ENCODE measurements at places on chromosomes 1 and 21.

DNA sequence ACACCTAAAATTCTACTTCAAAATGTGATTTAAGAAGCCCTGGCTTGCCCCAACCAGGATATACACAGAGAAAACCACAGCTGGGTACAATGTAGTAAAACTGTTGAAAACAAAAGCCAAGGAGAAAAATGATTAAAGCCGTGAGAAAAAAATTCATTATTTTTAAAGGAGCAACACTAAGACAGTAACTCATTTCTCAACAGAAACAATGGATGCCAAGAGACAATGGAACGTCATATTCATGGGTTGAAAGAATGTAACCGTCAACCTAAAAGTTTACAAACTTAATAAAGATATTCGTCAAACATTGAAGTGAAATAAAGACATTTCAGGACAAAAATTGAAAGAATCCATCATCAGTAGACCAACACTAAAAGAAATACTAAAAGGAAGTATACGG is 340.9 kb downstream of the KIF26B start:
- no peak for DNase-seq

- no peak for DNase-seq
Measured at GRCh38 chr21:31107871-31108270, 69.6 kb upstream of the KRTAP19-8 start.

DNA sequence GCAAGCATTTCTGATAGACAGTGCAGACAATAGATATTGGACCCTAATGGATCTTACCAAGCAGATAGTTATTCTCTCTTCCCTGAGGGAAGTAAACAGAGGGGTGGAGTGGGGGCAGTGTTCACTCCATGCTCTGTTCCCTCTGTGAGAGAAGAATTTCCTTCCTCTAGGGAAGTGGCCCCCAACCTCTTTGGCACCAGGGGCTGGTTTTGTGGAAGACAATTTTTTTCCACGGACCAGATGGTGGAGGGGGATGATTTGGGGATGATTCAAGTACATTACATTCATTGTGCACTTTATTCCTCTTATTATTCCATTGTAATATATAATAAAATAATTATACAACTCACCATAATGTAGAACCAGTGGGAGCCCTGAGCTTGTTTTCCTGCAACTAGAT is 459.9 kb downstream of the ADGRL2 start:
- DNase-seq = no peak

GRCh38 chr1:227299688-227300087 is 18.6 kb downstream of the CDC42BPA start:
- DNase-seq = no peak

GRCh38 chr1:40199126-40199525 is 37.9 kb downstream of the RLF start:
- no peak for DNase-seq

GRCh38 chr1:234619071-234619480 is 9.1 kb upstream of the IRF2BP2 start:
- DNase-seq = no peak

GRCh38 chr1:84884671-84885389 is 8.2 kb downstream of the LPAR3 start:
- DNase-seq = no peak

DNA sequence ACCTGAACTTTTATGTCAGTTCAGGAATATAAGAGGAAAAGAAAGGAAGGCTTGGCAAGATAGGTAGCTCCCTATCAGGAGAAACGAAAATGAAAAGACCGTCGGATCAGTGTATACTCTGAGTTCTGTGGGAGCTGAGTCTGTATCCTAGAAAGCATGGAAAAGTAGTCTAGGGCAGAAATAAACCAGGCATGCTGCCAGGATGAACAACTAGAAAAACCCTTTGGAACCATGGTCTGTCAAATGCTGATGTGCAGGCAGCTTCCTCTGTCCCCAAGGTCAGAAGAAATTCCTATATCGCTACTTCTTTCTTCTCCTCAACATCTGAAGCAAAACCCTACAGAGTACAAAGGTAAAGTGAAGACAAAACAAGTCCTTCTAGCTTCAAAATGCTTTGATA is 268.8 kb downstream of the ST6GALNAC3 start:
- no peak for DNase-seq

DNA sequence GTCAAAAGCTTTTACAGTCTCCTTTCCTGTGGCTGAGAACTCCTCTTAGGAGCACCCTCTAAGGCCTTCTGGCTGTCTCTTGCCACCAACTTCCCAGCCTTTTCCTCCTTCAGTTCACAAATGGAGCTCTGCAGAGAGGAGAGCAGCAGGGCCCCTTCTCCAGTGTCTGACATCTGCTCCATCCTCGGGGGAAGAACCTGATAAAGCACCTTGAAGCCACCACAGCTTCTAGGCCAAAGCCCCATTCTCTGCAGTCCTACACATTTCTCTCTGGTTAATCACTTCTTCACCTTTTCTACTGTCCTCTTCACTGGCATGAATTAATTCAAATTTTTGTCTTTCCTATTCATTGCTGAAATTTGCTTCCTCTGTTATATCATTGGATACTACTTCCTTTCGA is 378.1 kb upstream of the POU3F1 start:
- DNase-seq = no peak

- DNase-seq = no peak
Measured at GRCh38 chr1:169105087-169105433, 1.4 kb upstream of the ATP1B1 start.

DNA sequence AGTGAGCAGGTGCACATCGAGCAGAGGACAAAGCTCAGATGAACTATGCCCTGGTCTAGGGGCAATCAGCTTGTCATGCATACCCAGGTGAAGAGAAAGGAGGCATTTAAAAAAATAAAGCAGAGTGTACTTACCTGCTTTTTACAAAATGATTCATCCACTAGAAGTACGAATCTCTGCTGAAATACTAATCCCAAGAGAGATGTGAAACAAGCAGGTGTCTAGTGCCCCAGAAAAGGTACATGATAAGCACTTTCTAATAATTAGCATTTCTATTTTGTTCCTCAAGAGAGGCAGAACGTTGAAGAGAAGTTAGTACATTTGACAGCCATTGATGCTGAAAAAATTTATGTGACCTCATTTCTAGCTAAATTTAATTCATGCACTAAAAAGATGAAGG is 31.1 kb downstream of the CHODL start:
- DNase-seq = no peak

GRCh38 chr1:1569341-1569740 is 5.3 kb downstream of the SSU72 start:
- DNase-seq = no peak

GRCh38 chr1:215143497-215143896 is 61.0 kb downstream of the KCNK2 start:
- no peak for DNase-seq

DNA sequence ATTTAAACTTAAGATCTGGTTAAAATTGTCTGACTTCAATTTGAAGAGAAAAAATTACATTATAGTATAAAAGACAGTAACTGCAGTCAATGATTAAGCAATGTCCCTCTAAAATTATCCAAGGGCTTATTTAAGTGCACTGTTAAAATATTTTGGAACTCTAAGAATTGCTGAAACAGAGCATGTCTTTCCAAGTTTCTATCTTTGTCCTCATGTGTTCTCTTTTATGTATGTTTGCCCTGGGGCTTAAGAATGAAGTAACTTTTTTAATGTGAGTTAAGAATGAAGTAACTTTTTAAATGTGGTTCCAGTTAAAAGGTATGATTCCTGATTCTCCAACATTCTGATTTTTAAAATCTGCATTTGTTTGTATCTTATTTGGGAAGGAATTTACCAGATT is 69.0 kb upstream of the MARK1 start:
- no peak for DNase-seq

GRCh38 chr1:46288485-46289133 is 14.8 kb downstream of the LRRC41 start:
- DNase-seq = no peak

DNA sequence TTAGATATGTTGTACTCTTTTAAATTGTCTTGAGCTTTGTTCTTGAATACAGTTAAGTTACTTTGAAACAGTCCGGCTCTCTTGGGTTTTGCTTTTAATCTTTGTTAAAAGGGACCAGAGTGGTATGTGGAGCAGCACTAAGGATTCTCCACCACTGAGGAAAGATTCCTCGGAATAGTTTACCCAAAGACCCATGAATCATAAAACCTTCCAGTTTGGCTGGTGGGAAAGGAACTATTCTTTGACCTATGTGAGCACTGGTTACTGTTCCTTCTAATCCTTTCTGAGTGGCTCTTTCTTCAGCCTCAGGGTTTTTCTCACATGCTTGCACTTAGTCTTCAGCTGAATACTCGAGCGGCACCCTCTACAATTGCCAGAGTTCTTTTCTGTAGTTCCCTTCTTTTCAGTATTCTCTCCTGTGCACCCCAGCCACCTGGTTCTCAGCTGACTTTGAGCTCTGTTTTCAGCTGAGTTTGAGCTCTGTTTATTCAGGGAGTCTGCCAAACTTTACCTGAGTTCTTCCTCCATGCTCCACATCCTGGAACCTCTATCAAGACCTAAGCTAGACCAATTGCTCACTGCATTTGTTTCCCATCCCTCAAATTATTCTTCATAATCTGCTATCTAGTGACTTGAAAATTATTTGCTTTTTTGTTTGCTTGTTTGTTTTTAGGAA is 253.8 kb upstream of the PLXNA2 start:
- no peak for DNase-seq

DNA sequence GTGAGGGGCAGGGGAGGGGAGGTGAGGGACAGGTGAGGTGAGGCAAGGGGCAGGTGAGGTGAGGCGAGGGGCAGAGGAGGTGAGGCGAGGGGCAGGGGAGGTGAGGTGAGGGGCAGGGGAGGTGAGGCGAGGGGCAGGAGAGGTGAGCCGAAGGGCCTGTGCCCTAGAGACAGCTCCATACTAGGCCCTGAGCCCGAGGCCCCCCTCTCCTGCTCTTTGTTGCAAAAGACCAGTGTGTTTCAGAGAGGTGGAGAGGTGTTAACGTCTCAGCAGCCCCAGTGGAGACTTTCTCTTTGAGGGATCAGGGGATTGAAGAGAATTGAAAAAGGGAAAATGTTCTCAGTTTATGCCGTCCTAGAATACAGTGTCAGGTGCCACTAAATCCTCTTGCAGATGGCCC is 44.2 kb downstream of the EPHB2 start:
- DNase-seq = no peak

DNA sequence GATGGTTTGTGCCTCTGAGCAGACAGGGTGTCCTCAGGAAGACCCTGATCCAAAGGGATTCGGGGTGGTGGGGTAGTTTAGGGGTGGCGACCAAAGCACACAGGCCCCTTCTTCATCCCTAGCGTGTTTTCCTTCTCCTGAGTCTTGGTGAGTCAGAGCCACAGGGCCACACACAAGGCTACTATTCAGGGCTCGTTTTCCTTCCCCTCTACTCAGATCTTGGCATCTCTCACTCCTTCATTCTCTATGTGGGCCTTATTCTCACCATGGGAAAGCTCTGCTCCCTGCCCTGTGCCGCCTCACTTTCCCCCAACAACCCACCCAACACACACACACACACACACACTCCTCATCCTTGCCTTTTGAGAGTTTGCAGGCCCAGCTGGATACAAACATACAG is 43.6 kb upstream of the WNT2B start:
- DNase-seq = no peak

- no peak for DNase-seq
Measured at GRCh38 chr1:229410692-229411433, 23.0 kb downstream of the ACTA1 start.

- no peak for DNase-seq
Measured at GRCh38 chr1:64133036-64133435, 70.4 kb upstream of the UBE2U start.

DNA sequence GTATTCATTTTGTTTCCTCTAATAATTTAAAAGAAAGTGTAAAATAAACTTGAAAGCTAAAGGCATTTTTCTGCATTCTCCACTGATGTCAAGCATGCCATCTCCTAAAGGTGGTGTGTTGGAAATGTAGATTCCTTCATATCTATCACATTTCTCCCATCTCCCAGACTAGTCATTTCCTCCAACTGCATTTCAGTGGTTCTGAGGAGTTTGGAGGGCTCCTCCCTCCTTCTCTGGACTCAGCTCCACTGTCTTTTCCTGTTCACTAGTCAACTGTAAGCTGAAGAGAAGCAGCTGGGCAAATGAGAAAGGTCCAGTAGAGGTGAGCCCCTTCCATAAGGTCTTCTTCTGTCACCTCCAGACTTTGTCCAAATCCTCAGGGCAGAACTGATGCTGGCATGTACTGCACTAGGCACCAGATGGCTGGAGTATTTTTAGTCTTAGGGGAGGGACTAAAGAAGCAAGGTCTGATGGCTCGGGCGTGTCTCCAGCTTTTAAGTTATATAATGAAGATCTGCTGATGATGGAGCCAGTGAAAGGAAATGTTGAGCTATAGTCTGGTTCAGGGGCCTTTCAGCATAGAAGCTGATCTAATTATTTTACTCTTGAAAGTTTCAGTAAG is 186.1 kb downstream of the NTNG1 start:
- no peak for DNase-seq

DNA sequence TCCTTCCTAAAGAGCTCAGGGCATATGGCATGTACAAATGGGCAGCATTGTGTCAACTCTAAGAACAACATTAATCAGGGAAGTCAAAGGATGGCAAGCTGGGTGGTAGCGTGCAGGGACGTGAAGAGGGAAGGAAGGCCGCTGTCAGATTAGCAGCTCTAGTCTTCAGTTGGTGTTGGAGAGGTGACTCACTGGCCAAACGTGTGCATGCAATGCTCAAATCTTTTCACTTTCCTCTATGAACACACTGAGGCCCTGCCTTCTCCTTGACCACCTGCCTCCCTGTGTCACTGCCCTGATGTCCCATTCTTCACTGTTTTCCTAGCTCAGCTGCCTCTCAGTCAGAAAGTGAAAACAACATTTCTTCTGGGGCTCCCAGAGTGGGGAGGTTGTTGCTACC is 5.9 kb upstream of the PIGR start:
- DNase-seq = no peak

DNA sequence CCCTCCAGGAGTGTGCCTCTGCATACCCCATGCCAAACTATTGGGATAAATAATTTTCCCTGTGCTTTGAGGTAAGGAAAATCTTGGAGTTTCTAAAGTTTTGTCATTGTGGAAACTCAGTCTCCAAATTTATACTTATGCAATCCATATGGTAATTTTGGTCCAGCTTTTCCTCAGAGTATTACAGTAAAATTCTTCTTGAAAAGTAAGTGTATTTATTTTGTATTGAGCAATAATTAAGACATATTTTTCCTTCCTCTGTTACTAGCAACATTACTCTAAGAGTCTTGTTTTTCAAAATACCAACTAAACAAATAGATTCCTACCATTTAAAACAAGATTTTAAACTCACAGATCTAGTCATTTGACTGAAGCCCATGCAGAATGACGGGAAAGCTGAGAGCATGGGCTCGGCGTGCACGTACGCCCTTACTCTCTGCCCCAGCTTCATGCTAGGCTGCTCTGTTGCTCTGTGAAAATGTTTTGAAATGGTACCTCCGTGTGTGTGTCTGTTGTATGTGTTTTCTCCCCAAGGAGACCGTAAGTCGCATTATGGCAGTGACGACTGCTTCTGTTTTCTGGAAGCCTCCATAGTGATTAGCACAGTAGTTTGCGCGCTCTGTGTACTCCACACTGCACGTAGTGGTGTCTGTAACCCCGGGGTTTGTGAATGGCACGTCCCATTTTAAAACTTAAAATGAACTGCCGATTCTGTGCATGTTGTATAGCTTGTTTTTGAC is 165.3 kb downstream of the SDCCAG8 start:
- no peak for DNase-seq

- no peak for DNase-seq
Measured at GRCh38 chr1:198907423-198907746, 268.5 kb downstream of the PTPRC start.
